ENCODE measurements at places on chromosomes 7 and 10.

DNA sequence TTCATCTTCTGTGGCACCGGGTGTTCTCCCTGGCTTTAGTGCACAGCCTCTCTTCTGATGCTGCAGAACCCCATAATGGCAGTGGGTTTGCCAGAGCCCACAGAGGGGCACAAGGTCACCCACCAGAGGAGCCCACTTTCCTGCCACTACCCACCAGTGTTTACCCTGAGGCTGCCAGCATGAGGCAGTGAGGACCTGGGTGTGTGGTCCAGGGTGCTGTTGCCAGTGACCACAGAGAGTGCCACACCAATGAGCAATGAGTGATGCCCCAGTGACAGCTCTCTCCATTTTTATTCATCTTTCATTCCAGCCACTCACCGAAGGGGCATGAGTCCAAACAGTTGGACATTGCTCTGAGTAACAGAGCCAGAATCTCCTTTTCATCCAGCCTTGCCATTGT is 34.8 kb downstream of the MTURN start:
- no peaks in the 10 kb centered on the region for H3K27me3 ChIP-seq
- DNase-seq: no peak
- no peak overlapping the region for H3K4me3 ChIP-seq
- H3K27ac ChIP-seq: no peak overlapping the region

- no peak for DNase-seq
- H3K27me3 ChIP-seq: no peaks in the 10 kb centered on the region
- H3K4me3 ChIP-seq: peak overlapping the region; percentile 90
- H3K36me3 ChIP-seq: no peaks in the 10 kb centered on the region
Measured at GRCh38 chr7:106282852-106283251, 1.9 kb downstream of the NAMPT start.

GRCh38 chr10:122040786-122041185 is 51.8 kb downstream of the TACC2 start:
- no peak overlapping the region for H3K27ac ChIP-seq
- no peaks in the 10 kb centered on the region for H3K36me3 ChIP-seq
- H3K4me3 ChIP-seq: no peak overlapping the region
- DNase-seq: no peak
- no peaks in the 10 kb centered on the region for H3K27me3 ChIP-seq

DNA sequence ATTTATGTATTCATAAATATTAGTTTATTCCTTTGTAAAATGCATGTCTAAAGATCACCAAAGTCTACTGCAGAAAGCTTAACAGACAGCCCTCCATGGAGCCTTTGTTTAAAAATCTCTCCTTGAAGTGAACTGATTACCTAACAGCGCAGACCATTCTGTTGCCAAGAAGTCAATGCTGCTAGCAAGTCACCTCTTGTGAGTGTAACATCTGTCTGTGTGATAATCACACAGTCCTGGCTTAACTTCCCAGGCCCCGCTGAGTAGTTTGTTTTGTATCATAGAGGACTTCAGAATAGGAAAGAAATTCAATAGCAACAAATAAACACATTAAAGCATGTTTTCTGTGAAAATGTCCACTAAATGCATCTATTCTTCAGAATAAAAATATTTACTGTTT is 435.3 kb upstream of the IGFBP3 start:
- DNase-seq: no peak
- no peaks in the 10 kb centered on the region for H3K27me3 ChIP-seq
- H3K4me1 ChIP-seq: peaks cover 11% of the 10 kb centered on the region
- no peak overlapping the region for H3K27ac ChIP-seq
- H3K36me3 ChIP-seq: no peaks in the 10 kb centered on the region

DNA sequence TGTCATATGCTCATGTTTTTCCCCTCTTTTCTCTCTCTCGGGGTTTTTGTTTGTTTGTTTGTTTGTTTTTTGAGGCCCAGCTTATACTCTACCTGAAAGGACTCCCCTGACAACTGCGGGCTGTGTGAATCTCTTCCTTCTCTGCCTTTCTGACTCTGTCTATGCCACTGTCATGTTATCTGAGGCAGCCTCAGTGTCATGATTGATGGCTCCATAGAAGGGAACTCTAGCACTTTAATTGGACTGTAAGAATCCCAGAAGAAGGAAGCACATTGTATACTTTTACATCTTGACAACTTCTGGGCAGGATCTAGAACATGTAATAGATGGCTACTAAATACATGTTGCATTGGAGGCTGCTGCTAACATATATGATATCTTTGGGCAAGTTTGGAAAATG is 25.4 kb downstream of the AKR1B15 start:
- H3K4me3 ChIP-seq: no peak overlapping the region
- H3K4me1 ChIP-seq: no peaks in the 10 kb centered on the region
- H3K27me3 ChIP-seq: no peaks in the 10 kb centered on the region
- no peaks in the 10 kb centered on the region for H3K36me3 ChIP-seq

GRCh38 chr7:85608804-85609203 is 421.9 kb upstream of the SEMA3D start:
- no peak overlapping the region for H3K4me3 ChIP-seq
- H3K36me3 ChIP-seq: no peaks in the 10 kb centered on the region

- no peak overlapping the region for H3K4me3 ChIP-seq
- no peaks in the 10 kb centered on the region for H3K36me3 ChIP-seq
- H3K27ac ChIP-seq: no peak overlapping the region
- no peak for DNase-seq
Measured at GRCh38 chr10:88598055-88598454, 11.5 kb downstream of the LIPJ start.

DNA sequence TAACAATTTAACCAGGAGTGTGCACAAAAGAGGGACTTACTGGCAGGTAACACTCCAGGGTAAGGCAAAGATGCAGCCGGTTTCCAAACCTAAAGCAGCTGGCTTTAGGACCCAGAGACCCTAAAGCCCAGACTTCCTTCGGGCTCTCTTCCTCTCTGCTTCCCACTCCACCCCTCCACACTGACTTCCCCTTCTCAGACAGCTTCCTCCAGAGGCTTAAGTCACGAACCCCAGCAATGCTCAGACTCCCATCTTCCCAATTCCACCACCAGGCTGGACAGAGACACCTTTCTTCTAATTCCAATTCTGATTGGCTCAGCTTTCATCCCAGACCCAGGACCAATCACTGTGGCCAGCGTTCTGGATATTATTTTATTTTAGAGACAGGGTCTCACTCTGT is 24.8 kb downstream of the STYXL1 start:
- DNase-seq: no peak
- no peak overlapping the region for H3K27ac ChIP-seq
- H3K4me3 ChIP-seq: no peak overlapping the region
- no peaks in the 10 kb centered on the region for H3K4me1 ChIP-seq
- no peaks in the 10 kb centered on the region for H3K36me3 ChIP-seq

DNA sequence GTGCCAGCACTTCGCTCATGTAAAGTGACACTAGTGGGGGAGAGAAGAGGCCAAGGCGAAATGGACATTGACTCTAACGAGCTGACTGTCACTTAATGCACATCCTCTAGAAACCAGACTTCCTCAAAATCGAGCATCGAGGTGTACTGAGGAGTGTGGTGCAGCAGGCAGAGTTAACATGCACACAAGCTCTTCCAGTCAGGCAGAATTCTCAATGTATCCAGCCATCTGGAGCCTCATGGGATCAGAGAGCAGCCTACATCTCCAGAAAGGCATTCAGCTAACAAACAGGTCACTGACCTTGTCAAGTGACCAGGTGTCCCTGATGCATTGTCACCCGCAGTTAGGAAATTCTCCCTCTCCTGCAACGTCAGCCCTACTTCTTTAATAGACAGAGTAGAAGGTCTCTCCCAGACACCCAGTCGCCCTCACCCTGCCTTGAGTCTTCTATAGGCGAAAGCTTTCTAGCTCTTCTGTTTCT is 259.8 kb upstream of the AOAH start:
- H3K4me3 ChIP-seq: no peak overlapping the region
- DNase-seq: no peak
- no peaks in the 10 kb centered on the region for H3K27me3 ChIP-seq
- peaks cover 10% of the 10 kb centered on the region for H3K4me1 ChIP-seq
- H3K27ac ChIP-seq: no peak overlapping the region

DNA sequence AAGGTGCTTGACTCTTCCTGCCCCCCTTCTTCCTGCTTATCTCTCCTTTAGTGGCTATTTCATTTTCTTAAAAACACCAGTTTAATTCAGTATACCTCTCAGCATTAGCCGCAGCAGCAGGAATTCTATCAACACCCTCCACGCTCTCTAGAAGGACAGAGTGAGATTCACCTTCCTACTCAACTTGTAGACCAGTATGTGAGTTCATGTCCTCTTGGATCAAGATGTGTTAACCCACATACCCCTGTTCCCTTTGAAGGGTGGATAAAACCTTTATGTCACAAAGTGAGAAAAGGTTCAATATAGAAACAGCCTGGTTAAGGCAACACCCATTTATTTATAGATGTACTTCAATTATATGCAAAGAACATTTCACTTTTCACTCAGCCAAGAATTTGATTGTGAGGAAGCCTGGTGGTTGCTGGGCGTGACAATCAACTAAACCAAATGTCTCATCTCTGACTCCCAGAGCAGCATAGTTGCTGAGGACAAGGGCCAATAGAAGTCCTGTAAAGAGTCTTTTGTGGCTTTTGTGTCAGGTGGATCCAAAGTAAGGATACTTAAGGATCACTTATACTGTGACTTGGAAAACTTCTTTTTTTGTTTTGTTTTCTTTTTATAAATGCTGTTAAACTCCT is 617.1 kb downstream of the SORCS3 start:
- H3K4me1 ChIP-seq: peaks cover 4% of the 10 kb centered on the region
- no peaks in the 10 kb centered on the region for H3K27me3 ChIP-seq
- H3K4me3 ChIP-seq: no peak overlapping the region
- DNase-seq: no peak
- H3K36me3 ChIP-seq: no peaks in the 10 kb centered on the region

GRCh38 chr10:70052462-70053217 is at the start of gene MACROH2A2:
Gene MACROH2A2, plus strand, starts transcription at chr10:70052846. Its CDS starts 22,813 bp downstream, at chr10:70075659.
- H3K27me3 ChIP-seq: peaks cover 74% of the 10 kb centered on the region
- DNase-seq: peak; percentile 89
- peak within 1 kb of the TSS; percentile 97 for H3K4me3 ChIP-seq
- H3K36me3 ChIP-seq: no peaks in the 10 kb centered on the region

- no peak overlapping the region for H3K27ac ChIP-seq
- H3K4me3 ChIP-seq: no peak overlapping the region
- H3K36me3 ChIP-seq: no peaks in the 10 kb centered on the region
Measured at GRCh38 chr10:33141251-33141650, 183.2 kb upstream of the ITGB1 start.

DNA sequence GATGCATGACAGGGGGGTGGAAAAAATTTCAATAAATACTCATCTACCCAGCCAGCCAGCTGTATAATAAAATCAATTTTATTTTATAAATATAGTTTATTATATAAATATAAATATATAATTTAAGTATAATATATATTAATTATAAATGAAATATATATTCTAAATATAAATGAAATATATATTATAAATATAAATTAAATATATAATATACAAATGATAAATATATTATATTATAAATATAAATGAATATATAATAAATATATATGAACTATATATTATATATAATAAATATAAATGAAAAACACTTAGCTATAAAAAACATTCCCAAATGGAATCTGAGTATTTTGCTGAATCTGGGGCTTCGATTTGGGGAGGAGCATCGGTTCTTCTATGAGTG is 79.4 kb upstream of the CDCA7L start:
- H3K4me3 ChIP-seq: no peak overlapping the region
- H3K36me3 ChIP-seq: no peaks in the 10 kb centered on the region
- H3K27me3 ChIP-seq: no peaks in the 10 kb centered on the region
- H3K4me1 ChIP-seq: no peaks in the 10 kb centered on the region
- H3K27ac ChIP-seq: no peak overlapping the region
- no peak for DNase-seq

DNA sequence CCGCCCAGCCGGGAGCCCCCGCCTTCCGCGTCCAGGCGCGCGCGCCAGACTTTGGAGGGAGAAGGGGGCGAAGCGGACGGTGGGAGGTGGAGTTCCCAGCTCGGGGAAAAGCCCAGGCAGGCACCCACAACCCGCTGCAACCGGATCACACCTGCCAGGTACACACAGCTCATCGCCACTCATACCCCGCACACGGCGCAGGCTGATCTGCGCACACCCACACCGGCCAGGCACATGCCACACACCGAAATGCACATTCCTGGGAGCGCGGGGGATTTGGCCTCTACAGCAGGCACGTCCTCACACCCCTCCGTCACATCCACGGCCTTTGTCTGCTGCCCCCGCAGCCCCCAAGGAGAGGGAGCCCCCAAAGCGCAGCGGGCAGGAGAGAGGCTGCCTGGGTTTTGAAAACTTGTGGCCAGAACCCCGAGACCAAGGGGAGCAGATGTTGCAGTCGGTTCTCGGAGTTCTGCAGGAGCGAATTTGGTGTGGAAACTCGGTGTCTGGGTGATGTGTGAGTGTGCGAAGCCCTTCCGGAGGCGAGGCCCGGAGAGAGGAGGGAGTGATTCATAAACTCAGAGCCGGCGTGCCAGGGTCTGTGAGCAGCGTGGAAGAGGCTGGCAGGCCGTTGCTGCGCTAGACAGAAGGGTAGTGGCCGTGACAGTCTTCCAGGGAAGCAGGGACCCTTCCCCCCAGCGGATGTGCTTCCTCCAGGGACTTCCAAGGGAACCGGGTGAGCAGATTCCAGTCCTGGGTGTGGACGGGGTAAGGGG is 734 bp downstream of the CHST3 start:
- H3K4me3 ChIP-seq: peak overlapping the region; percentile 77
- peaks cover 11% of the 10 kb centered on the region for H3K4me1 ChIP-seq
- H3K27me3 ChIP-seq: peaks cover 46% of the 10 kb centered on the region
- H3K36me3 ChIP-seq: no peaks in the 10 kb centered on the region
- H3K27ac ChIP-seq: no peak overlapping the region

- DNase-seq: no peak
- no peaks in the 10 kb centered on the region for H3K36me3 ChIP-seq
- no peaks in the 10 kb centered on the region for H3K27me3 ChIP-seq
- H3K27ac ChIP-seq: no peak overlapping the region
- peaks cover 2% of the 10 kb centered on the region for H3K4me1 ChIP-seq
Measured at GRCh38 chr10:129462257-129462795, 4.7 kb upstream of the MGMT start.

- H3K27me3 ChIP-seq: no peaks in the 10 kb centered on the region
- no peak for DNase-seq
- no peaks in the 10 kb centered on the region for H3K4me1 ChIP-seq
- no peak overlapping the region for H3K27ac ChIP-seq
- no peak overlapping the region for H3K4me3 ChIP-seq
Measured at GRCh38 chr10:49023752-49024151, 84.1 kb upstream of the LRRC18 start.

DNA sequence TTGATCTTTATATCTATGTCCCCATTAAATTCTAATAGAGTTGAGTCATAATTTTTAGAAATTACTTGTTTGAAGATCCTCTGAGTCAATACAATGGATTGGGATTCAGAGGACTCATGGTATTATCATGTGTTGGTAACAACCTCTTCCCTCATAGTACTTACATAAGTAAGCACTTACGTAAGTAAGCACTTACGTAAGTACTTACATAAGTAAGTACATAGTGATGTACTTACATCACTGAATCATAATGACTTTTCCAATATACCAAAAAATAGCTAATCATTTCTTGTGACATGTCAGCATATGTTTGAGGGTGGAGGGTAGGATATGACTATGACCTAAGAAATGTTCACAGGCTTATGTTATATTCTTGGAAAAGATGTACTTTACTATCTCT is 740.5 kb downstream of the SORCS1 start:
- H3K36me3 ChIP-seq: no peaks in the 10 kb centered on the region
- H3K27ac ChIP-seq: no peak overlapping the region
- no peaks in the 10 kb centered on the region for H3K4me1 ChIP-seq
- H3K27me3 ChIP-seq: no peaks in the 10 kb centered on the region

All from neural progenitor cell (in vitro differentiated cells).